Smooth muscle cell of the umbilical artery (primary cell): ENCODE measurements at places on chromosomes 5 and 9. TPM values are rescaled to one million over a fixed set of nuclear protein-coding genes. Genes with fewer than 3 reads are reported as not detected.

Gene PITX1
- 29.7 and 35.3 TPM in 2 replicates for total RNA-seq

Gene PCDHGA2
- total RNA-seq, result 3.5 and 3.9 TPM in 2 replicates

Gene WNK2
- total RNA-seq, result not detected in 2 replicates

Gene OTP
- total RNA-seq, result not detected in 2 replicates

Gene PCDHA9
- under 0.01 and 0.09 TPM in 2 replicates for total RNA-seq

Gene ORM2
- total RNA-seq, result not detected in 2 replicates

Gene SLC4A9
- not detected in 2 replicates for total RNA-seq

Gene ZNF367
- total RNA-seq, result 0.30 and 3.4 TPM in 2 replicates

Gene SLC22A5
- 4.2 and 4.8 TPM in 2 replicates for total RNA-seq

Gene HACD4
- total RNA-seq, result 2.1 and 4.2 TPM in 2 replicates

Gene ALG2
- 39.2 and 43.5 TPM in 2 replicates for total RNA-seq

Gene TXNDC8
- not detected in 2 replicates for total RNA-seq

Gene TLX3
- total RNA-seq, result not detected in 2 replicates

Gene TAL2
- total RNA-seq, result not detected in 2 replicates

Gene LYRM7
- 9.1 and 9.5 TPM in 2 replicates for total RNA-seq

Gene IL9
- not detected in 2 replicates for total RNA-seq

Gene HMCN2
- total RNA-seq, result 0.05 and 0.30 TPM in 2 replicates

Gene MSMP
- 0.30 and 0.55 TPM in 2 replicates for total RNA-seq

Gene ITGA1
- total RNA-seq, result 107 and 365 TPM in 2 replicates

Gene DAB2IP
- 8.3 and 20.1 TPM in 2 replicates for total RNA-seq

Gene HAPLN1
- total RNA-seq, result 0.89 and 24.8 TPM in 2 replicates

Gene ZDHHC11
- total RNA-seq, result 2.1 and 2.5 TPM in 2 replicates

Gene ANKRD20A1
- not detected in 2 replicates for total RNA-seq

Gene SLC25A48
- total RNA-seq, result not detected in 2 replicates

Gene ZBTB5
- total RNA-seq, result 7.1 and 7.3 TPM in 2 replicates

Gene PCDHGA1
- 0.69 and 0.89 TPM in 2 replicates for total RNA-seq

Gene ANKRD31
- total RNA-seq, result under 0.01 and 0.14 TPM in 2 replicates

Gene HTR4
- not detected in 2 replicates for total RNA-seq
